ENCODE measurements at places on chromosomes 1 and 21.

DNA sequence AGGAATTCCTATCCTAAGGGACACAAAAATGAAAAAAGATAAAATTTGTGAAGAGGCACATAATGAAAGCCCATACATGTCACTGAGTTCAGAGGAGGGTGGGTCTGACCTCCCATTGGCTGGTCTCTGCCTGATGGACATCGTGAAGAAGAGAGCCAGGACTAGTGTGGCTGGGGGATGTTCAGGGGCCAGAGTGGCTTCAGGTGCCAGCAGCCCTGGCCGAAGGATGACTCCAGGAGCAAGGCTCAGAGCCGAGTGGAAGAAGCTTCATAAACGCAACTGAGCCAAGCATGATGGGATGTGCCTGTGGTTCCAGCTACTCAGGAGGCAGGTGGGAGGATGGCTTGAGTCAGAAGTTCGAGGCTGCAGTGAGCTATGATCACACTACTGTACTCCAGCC, 56.9 kb upstream of the ATP5PO start:
- DNase-seq, result no peak

GRCh38 chr21:44456915-44457736, 1.8 kb downstream of the LRRC3 start:
- no peak for DNase-seq

DNA sequence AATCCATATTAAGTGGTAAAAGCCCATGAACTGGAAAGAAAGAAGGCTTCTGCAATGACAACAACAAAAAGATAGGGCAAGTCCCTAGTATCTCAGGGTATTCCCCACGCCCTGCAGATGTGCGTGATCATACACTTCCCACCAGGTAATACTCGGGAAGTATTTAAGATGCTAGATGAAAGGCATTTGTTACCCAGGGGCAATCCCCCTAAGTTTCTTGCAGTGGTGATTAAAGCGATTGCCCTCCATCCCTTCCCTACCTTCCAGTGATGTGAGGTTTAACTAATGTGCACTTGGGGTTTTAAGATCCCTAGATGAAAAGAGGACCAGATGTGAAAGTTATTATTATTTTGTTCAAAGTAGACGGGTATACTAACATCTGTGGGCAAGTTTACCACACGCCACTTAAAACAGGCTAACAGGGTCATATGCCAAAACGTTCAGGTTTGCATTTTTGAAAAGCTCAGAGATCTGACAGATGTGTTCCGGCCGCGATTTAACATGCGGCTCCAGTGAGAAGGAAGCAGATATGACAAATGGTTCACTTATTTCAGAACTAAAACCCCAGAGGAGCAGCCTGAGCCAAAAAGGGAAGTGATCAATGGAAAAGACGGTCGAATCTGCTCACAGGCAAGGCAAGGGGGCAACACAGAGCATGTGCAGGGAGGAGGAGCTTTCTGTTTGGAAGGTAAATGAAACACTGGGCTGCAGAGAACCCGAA, 17.4 kb downstream of the TIAM1 start:
- no peak for DNase-seq

DNA sequence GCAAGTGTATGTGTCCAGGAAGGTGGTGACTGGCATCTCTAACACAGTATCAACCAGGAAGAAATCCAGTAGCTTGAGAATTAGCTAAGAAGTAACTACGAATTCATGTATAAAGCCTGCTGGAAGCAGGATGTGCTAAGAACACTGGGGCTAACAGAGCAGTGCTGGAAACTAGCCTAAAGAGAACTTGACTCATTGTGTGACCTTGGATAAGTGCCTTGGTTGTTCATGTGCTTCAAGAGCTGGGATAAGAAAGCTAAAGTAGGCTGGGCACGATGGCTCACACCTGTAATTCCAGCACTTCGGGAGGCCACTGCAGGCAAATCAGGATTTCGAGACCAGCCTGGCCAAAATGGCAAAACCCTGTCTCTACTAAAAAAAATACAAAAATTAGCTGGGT, 186.9 kb downstream of the RRAGC start:
- DNase-seq, result no peak

DNA sequence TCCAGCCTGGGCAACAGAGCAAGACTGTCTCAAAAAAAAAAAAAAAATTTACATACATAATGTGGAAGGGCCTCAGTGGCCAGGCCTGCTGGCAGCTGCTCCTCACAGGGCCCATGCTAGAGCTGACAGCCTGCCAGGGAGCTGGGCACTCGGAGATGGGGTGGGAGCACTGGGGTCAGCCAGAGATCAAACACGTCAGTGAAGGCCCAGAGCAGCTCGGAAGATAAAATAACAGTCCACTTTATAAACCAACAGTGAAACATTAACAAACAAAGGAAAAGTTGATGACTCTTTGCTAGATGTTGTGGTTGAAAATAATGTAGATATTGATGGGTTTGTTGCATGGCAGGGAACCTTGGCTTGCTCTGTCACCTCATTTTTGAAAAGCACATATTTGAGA, 42.7 kb downstream of the ATP5PF start:
- DNase-seq, result no peak

DNA sequence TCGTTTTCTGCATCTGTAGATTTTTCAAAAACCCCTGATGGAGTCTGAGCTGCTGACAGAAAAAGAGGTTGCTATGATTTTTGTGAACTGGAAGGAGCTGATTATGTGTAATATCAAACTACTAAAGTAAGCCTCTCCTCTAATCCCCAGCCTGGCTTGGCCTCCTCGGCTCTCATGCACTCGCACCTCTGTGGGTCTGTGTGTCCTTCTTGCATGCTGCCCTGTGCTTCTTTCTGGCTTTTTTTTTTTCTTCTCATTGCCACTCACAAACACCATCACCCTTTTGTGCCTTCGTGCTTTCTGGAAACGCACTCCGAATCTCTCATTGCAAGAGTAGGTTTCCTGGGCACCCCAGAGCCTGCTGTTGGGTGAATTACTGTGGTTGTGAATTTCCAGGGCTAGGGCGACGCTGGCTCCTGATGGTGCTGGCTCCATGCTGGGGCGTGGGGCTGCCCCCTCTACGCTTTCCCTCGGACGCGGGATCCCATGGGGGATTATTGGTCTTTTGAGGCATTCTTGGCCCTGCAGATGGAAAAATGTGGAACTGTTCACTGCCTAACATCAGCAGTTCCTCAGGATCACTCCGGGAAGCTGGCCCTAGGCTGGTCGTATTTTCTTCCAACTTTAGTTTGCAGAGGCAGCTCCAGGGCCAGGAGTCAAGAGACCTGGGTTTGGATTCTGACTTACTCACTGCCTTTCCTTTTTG, 56.8 kb downstream of the ATP5PO start:
- DNase-seq, result no peak

- DNase-seq, result no peak
Observed at GRCh38 chr1:168485048-168485447, 58.7 kb downstream of the XCL2 start.

DNA sequence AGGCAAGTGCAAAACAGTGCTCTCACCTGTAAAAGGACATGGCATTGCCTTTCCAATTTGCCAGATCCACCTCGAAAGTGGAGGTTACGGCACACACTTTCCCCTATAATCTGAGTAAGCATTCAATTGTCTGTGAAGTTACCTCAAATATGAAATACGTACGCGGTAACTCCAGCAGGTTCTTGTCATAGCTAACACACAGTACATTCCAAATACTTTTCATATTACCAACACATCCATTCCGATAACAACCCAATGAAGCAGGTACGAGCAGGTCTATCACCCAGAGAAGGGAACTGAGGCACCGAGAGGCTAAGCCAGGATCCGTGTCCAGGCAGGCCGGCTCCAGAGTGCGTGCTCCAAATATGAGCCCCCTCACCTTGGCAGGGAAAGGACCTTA, 46.8 kb upstream of the LPAR3 start:
- DNase-seq, result no peak

GRCh38 chr21:40844935-40845334, 2.0 kb downstream of the DSCAM start:
- DNase-seq, result no peak

- no peak for DNase-seq
Observed at GRCh38 chr1:66770240-66770639, 18.0 kb downstream of the DYNLT5 start.

DNA sequence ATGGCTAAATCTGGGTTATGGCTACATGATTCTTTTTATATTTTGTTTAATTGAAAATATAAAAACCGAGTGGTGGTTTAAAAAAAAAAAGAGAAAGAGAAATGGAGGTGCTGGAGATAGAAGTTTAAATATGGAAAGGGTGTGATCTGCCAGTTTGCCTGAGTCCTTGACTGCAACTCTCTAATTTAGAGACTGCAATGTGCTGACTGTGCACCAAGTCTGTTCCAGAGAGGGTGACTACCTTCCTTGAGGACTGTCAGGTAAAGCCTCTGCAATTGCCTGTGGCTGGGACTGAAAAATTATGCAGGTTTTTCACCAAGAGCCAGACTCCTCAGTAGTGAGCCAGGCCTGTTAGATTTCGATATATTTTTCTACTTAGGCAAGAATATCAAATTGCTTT, 1326.3 kb downstream of the BRINP3 start:
- no peak for DNase-seq

DNA sequence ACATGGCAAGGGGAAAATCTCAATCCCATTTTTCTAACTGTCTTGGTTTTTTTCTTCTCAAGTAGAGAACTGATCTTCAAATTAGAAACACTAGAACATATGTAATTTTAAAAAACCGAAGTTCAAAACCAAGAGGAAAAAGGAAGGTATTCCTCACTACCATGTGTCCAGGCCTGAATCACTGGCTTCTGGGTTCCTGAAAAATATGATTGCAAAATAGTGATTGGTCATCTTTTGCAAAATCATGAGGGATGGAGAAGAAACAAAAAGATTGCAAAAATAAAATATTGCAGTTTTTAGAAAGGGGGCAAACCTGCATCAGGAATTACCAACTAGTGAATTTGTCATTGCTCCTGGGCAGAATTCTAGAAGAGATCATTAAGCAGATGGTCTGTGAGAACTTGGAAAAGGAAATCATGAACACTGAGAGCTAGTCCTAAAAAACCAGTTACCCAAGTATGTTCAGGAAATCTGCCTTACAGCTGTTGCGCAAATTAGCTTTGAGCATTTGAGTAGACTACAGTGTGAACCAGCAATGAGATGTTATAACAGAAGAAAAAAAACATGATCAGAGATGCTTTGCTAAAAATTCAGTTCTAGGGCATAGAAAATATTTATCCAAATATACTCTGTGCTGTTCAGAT, 49.4 kb downstream of the SPATA46 start:
- DNase-seq, result no peak

DNA sequence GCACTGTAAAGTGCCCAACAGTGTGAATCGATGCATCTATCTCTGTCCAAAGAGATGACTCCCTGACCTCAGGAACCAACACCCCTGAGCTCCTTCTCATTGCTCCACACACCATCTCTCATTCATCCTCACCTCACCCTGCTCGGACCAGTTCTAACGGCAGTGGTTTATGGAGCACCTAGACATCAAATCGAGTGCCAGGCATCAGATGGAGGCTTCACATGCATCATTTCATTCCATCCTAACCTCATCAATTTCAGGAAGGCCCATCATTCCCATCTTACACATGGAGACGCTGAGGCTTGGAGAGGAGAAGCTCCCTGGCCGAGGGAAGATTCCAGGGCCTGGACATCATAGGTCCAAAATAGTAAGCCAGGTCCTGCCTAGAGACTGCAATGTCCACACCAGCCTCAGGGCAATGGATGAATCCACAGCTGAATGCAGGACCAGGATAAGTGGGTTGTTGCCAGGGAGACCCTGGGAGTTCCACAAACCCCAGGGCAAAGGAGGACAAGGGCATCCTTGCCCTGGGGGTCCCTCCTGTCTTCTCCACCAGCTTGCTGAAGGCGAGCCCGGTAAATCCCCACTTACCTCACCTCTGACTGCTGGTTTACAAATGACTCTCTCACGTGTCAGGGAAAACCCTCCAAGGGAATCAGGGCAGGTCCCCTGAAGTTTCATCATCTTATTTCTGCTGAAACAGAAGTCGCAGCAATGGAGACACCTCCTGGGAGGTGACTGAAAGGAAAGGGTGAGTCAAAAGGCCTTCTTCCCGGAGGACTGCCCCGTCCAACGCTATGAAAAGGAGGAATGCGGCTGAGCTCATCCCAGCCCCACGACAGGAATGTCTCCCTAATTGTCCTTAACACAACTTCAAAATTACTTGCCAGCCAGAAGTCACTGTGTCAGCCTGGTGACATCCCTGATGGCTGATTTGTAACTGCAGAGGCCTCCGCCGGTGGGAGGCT, 9.0 kb upstream of the IFFO2 start:
- DNase-seq, result no peak

DNA sequence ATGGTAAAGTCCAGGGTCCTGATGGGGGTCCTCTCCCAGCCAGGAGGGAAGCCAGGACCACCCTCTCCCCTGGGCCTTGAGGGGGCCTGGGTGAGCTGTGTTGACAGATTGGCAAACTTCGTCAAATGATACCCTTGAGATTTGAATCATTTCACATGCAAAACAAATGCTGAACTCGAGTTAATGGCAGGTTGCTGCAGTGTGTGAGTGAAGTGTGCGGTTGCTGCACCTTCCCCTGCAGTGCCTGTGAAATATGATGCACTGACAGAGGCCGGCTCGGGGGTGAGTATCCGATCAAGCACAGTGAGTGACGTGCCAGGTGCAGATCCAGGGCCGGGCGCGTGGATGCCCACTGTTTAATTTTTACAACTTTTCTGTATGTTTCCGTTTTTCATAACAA, 5.7 kb upstream of the KRTAP12-1 start:
- DNase-seq, result no peak

- DNase-seq, result no peak
Observed at GRCh38 chr1:155504207-155504606, 58.4 kb downstream of the ASH1L start.

DNA sequence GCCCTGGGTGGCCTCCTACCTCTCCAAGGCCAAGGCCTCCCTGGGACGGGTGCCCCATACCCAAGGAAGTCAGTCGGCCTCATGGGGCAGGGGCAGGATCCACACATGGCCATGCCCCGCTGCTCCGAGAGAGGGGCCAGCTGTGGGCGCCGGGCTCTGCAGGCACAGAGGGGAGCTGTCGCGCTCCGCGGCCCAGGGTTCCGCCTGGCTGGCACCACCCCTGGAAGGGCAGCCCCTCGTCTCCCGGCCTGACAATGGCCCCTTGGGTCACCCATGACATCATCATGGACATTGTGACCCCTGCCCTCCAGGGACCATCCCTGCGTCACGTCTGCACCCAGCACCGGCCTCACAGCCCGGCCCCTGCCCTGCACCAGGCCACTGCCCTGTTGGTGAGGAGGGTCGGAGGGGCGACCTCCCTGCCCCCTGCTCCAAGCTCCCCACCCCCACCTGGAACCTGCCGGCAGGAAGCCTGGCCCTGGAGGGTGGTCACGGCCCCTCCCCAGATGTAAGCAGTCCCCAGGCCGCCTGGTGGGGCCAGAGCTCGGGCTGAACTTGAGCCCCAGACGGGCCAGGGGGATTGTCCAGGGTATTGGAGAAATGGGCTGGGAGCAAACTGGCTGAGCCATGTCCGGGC, 5.8 kb downstream of the TTLL10 start:
- no peak for DNase-seq
